ENCODE measurements at places on chromosomes 11 and 22.

GRCh38 chr11:19018901-19019300, 41.6 kb downstream of the MRGPRX2 start:
- DNase-seq, result no peak

DNA sequence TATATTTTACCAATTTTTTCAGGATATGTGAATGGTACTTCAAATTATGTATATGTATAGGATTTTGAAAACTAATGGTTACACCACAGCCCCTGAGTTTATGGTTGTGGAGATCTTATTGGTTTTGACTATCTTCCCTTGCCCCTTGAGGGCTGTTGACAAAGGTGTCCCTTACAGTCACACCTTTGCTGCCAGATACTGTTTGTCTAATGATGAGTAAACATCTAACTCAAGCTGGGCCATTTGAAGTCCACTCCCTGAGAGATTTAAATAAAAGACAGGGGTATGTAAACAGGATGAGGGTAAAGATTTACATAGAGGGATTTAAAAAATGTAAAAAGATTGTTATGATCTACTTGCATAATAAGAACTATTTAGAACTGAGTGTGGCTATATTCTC, 38.9 kb upstream of the LUZP2 start:
- no peak for DNase-seq

DNA sequence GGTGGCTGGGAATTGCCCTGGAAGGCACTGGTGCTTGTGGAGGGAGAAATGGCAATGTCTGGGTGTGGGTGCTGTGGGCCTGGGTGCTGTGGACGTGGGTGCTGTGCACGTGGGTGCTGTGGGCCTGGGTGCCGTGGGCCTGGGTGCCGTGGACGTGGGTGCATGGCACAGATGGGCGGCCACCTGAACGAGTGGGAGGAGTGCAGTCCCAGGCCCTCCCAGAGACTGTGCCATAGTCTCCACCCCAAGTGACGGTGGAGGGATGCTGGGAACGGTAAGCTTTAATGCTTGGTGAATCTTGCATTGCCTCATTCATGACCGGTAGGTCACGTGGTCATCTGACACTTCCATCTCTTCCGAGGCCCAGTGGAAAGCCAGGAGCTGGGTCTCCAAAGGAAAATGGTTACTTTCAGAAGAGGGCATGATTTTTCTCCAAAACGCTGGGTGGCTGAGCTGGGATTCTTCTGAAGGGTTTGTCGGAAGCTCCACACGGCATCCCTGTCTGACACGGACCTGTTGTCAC, 28.8 kb upstream of the BRSK2 start:
- no peak for DNase-seq

GRCh38 chr22:49856343-49856742, 2.7 kb downstream of the ZBED4 start:
- no peak for DNase-seq

GRCh38 chr11:66568124-66568916, at the start of gene CTSF:
Gene CTSF, minus strand, starts transcription at chr11:66568606. Its CDS starts 120 bp downstream, at chr11:66568486.
- DNase-seq, result peak; percentile 70

DNA sequence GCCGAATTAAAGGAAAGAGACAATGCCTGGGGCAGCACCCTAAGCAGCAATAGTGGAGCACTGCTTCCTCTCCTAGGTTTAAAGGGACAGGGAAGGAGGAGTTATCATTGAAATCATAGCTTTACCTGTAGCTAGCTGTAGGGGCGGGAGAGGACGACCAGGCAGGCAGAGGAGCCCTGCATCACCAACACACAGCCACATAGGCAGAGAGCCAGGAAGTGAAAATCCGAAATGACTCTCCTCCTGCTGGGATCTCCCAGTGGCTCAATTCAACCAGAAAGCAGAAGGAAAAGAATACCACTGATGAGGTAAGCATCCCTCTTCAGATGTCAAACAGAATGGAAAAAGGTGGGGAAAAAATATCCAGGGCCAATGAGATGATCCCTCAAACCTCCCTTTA, 20.4 kb downstream of the MRGPRX4 start:
- DNase-seq, result no peak

GRCh38 chr11:17397311-17398002, 9.0 kb upstream of the KCNJ11 start:
- DNase-seq, result no peak

- peak; percentile 6 for DNase-seq
Observed at GRCh38 chr11:38274031-38274430, 1676.0 kb upstream of the RAG2 start.

DNA sequence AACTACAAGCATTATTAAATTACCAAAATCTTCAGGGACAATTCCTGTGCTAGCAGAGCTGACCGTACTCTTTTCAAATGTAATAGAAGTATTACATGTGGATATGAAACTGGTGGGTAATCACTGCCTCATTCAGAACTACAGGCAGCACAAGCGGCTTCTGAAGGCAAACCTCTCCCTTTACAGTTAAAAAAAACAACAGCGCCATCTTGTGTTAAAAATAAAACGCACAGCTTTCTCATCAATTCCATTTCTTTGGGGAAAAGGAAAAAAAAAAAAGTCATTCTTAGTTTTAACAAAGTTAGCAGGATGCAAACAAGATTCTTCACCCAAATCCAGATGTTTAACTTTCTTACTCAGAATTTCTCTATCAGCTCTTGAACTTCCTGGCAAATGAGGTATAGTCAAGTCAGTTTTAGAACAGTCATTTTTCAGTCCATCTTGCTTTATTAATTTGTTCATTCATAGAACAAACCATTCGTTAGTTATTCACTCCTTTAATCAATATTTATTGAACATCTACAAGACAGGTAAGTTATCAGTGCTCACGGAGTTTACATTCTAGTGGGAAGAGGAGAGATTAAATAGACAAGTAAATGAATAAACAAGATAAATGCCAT, 331.8 kb upstream of the MPPED2 start:
- DNase-seq, result peak; percentile 59

DNA sequence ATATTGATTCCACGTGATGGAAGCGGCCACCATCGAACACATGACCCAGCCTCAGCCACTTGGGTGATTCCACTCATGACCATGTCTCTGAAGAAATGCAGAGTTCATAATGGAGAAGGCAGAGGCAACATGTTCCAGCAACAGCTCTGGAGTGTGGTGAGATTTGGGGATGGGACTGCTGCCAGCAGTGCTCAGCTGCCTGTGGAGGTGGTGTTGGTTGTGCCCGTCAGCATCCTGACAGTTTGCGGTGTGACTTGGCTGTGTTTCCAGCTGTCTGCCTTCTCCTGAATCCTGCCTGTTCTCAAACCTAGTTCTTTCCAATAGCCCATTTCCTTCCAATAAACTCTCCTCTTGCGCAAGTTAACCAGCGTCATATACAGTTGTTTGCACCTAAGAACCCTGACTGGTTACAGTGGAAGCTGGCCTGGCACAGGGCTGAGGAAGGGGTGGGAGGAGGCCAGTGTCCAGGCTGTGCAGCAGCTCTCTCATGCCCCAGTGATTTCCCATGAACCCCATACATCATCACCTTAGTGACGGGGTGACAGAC, 22.0 kb upstream of the OR8B8 start:
- no peak for DNase-seq

DNA sequence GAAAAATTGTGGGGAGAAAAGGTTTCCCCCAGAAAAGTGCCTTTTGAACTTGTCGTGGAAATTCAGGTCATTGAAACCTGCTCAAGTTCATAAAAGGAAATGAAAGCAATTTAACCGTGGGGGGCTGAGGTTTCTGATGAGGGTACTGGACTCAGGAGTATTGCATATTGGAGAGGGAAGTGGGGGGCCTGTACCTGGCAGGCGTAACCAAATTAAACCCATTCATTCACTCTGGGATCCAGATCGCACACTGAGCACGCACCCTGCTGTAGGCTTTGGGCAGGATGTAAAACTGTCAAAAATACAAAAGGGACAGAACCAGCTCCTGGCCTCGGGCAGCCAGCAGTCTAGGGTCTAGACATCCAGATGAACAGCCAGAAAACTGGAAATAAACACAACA, 1517.4 kb downstream of the BRD1 start:
- no peak for DNase-seq

GRCh38 chr11:30712749-30713148, 126.6 kb upstream of the MPPED2 start:
- DNase-seq, result no peak

DNA sequence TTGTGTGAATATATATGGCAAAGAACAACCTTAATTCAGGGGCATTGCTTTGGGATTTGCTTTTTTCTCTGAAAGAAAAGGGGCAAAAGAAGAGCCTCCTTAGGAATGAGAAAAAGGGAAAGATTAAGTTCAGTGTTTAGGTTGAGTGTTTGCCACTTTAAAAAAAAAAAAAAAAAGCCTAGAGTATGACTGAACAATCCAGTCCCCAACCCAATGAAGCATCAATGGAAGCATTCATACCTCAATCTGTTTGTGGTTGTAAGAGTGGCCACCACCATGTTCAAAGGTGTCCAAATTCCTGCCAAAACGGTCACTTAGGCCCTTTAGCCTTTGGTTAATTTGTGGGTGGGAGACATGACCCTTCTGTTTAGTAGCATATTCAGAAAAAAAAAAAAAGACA, 260.6 kb downstream of the SOX6 start:
- DNase-seq, result no peak

- DNase-seq, result no peak
Observed at GRCh38 chr22:48837341-48837935, 990.2 kb downstream of the BRD1 start.

GRCh38 chr11:90874986-90875385, 652.1 kb upstream of the CHORDC1 start:
- DNase-seq, result no peak

- DNase-seq, result no peak
Observed at GRCh38 chr11:1542267-1542666, 29.8 kb downstream of the DUSP8 start.

- DNase-seq, result no peak
Observed at GRCh38 chr11:72595292-72595684, 78.9 kb downstream of the PDE2A start.

DNA sequence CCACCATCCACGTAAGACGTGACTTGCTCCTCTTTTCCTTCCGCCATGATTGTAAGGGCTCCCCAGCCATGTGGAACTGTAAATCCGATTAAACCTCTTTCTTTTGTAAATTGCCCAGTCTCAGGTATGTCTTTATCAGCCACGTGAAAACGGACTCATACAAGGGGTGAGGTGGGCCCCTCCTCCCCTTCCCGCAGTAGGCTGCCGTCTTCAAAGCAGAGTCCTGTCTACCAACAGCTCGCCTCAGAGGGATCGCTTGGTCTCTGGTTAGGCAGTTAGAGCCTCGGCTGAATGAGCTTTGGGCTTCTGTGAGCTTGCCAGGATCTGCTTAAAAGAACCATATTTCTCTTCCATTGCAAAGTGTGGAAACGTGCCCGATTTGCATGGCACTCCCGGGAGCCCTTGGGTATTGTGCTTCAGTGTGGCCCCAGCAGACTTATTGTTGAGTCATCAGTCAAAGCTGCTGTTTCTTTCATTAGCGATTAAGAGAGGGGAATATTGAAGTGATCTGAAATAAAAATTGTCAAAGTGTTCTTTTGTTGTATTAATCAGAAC, 338.3 kb downstream of the TBC1D22A start:
- DNase-seq, result peak; percentile 24

DNA sequence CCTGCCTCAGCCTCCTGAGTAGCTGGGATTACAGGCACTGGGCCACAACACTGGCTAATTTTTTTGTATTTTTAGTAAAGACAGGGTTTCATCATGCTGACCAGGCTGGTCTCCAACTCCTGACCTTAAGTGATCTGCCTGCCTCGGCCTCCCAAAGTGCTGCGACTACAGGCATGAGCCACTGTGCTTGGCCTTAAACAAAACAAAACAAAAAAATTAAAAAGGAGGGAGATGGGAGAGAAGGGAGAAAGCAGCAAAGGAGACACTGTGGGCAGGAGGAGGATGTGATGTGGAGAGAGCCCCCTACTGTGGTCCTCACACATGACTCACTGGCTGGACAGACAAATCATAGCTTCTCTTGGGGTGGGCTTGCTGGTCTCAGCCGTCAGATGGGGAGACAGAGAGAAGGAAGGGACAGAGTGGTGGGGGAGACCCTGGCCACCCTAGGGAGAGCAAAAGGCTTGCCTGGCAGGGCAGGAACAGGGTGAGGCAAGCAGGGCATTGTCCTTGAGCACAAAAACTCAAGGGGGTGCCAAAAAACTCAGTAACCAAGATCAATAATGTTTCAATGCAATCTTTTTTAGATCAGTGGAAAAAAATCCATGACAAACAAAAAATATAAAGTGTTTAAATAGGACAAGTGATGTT, 31.6 kb downstream of the TPST2 start:
- DNase-seq, result peak; percentile 24

- DNase-seq, result peak; percentile 51
Observed at GRCh38 chr11:64449381-64450167, 90.6 kb downstream of the RPS6KA4 start.

DNA sequence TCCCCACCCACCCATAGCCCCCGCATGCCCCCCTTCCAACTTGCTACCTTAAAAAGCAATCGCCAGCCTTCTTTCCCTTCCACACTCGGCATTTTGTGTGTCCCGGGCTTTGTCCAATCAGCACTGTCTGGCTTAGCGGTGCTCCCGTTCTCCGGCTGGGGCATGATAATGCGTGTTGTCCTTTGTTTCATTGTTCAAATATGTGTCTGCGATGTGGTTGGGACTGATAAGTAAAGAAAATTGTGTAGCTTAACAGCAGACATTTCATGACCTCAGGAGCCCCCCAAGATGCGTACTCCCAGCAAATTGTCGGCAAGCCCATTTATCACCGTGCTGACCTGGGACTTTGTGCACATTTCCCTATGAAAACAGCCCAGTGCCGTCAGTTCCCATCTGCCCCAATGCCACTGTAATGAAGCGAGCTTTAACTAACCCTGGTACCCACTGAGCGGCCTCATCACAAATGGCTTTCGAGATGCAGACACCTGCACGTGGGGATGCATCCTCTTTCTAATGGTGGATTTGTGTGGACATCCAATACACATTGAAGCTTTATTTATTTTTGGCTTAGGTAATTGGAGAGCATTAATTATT, 167.0 kb upstream of the E2F8 start:
- no peak for DNase-seq

GRCh38 chr11:44260081-44260480, 49.9 kb downstream of the ALX4 start:
- DNase-seq, result no peak

GRCh38 chr11:36211761-36212430, 77.3 kb downstream of the COMMD9 start:
- no peak for DNase-seq

- no peak for DNase-seq
Observed at GRCh38 chr22:47133061-47133969, 370.9 kb downstream of the TBC1D22A start.

DNA sequence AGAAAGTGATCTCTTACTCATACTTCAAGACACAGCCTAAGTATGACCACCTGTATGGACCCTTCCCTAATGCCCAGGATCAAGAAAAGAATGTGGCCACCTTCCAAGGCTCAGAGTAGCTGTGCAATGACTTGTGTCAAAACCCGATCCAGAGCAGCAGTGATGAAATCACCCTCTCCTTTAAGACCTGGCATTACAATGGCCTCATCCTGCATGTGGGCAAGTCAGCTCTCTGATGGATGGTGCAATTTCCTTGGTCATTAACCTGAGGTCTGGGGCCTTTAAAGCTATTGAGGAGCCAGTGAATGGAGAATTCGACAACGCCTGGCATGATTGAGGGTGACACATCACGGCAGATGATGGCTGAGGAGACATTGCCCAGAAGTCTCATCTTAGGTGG, 9.1 kb upstream of the TUBA8 start:
- no peak for DNase-seq

GRCh38 chr11:17772704-17773600, 38.4 kb downstream of the KCNC1 start:
- DNase-seq, result no peak

GRCh38 chr22:21567456-21568346, at the start of gene UBE2L3:
Gene UBE2L3, plus strand, starts transcription at chr22:21567714. Its CDS starts 31 bp downstream, at chr22:21567745.
- peak; percentile 86 for DNase-seq

- DNase-seq, result peak; percentile 98
Observed at GRCh38 chr11:110000031-110000502, 93.1 kb upstream of the ZC3H12C start.

GRCh38 chr11:32056438-32056837, 34.4 kb upstream of the RCN1 start:
- DNase-seq, result peak; percentile 76
